ENCODE measurements at places on chromosomes 4 and X.

DNA sequence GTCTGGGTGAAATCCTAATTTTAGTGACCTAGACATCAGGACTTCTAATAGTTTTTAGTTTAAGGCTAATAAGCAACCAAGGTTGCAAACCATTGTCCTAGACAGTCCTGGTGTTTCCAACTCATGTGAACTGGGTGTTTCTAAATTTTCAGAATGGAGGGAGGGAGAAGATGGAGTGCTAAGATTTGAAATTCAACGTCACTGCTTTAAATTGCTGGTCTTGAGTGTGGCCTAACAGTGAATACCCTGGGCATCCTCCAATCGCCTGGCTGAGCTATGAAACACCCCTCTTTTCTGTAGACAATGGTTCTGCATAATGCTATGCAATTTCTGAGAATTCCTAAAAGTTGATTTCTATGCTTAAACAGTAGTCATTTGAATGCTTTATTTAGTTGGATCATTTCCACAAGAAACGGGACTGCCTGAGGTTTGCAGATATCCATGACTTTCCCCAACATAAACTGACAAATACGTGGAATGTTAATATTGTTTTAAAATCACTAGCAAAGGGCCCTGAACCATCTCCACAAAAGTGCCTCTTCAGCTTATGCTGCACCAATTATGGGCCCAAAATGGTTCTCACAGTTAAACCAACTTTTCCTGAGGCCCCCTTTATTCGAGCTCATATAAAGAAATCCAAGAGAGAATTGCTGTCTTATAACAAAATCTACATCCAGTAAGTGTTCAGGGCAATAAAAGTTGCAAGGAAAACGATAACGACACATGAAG lies 1.1 kb downstream of the FBXL5 start:
- no peak for DNase-seq

- no peak for DNase-seq
These were observed 733.4 kb upstream of the INTU start for GRCh38 chr4:126899331-126899801.

- DNase-seq = no peak
These were observed 5.1 kb downstream of the TENM3 start for GRCh38 chr4:182248295-182248694.

DNA sequence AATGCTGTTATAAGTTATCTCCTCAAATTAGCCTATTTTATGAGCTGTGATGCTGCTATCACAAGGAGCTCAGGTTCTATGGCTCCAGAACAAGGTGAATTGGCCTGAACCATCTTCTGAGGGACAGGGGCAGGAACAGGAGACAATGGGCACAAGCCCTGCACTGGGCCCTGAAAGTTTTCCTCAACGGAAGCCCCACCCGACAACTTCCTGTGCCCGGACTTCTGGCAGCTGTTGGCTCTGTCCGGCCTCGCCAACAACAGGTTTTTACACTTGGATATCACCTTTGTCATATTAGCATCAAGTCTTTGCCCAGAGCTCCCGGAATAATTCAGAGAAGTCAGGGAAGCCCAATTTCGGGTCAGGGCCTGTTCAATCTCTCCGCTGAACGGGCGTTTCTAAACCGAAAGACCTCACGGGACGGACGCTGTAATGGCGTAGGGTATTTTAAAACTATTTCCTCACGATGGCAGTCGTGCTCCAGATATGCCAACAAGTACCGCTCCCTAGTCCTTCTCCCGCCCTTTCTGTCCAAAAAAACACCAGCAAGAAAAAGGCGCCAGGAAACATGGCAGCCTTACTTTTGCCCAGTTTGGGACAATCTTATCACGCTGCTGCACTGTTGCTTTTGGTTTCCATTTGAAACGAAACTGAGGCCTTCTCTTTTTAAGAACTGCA lies 201.0 kb upstream of the STK26 start:
- no peak for DNase-seq

DNA sequence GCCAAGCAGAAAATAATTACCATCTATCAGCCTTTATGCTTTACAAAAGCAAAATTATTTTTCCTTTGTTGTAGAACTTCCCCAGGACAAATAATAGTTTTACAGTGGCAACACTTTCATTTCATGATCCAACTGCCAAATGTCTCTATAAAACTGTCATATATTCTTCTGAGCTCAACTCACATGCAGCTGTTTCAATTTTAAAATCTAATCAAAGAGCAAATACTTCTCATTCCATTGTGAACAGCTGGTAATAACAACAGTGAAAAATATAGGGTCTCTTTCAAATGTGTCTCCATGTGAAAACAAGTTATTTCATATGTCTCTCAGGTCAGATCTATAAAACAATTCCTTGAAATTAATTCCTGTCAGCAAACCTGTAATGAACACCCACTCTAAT lies 270.6 kb upstream of the SLC7A11 start:
- no peak for DNase-seq

DNA sequence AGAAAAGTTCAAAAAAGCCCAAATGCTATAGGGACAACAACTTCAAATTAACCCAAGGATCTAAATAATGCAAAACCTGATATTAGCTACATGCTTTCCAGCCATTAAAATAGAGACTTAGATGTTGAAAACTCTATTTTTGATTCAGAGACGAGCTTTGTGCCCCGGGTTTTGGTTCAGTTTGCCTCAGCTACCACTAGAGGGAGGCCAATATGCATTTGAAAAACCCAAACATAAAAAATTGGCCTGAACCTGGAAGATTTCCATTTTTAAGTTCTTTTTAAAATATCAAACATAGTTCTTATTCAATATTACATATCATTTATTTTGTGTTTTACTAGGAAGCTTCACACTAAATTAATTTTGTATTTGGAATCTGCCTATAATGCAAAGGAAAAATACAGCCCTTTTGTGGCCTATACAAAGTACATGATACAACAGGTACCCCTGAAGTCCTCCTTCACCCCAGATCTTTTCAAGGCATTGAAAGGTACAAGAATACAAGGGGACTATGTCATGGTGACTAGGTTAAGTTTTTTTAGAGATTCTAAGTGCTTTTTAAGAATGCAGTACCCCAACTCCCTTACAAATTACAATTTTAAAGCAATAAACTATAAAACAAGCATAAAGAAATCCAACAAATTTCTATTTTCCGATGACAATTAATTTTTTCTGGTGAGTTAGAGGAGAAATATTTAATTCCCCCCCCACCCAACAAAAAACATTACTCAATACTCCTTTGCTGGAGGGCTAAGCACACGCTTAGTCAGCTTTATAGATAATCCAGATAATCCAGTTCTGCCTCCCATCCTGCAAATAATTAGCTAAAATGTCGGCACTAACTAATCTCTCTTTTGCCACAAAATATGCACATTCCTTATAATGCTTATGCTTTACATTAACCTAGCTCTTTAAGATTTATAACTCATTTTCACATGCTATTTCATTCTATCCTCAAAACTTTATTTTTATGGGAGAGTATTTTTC lies 97.7 kb upstream of the PTPN13 start:
- DNase-seq = no peak

DNA sequence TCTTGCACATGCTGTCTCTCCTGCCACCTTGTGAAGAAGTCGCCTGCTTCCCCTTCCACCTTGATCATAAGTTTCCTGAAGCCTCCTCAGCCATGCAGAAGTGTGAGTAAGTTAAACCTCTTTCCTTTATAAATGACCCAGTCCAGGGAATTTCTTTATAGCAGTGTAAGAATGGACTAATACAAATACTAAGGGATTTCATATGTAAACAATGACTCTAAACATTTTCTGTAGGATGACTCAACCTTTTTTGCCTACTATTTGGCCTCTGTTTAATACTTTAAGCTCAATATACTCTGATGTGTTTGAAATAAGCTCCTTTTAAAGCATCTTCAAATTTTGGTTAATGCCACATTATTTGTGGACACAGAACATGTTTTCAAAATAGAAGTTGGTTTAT lies 813.5 kb upstream of the SLIT2 start:
- no peak for DNase-seq

DNA sequence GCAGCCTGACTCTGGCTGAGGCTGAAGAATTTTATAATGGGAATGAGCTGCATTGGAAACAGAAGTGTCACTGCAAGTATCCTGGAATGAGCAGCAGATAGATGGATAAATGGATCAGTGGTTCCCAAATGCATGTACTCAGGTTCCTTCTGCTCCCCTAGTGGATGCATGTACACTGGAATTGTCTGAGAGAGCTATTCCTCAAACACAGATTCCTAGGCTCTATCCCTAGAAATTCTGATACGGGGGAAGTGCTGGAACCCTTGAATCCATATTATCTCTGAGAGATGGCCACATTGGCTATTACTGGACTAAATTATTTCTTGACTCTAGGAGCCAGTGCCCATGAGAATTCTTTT lies 64.8 kb downstream of the TMEM131L start:
- DNase-seq = no peak

DNA sequence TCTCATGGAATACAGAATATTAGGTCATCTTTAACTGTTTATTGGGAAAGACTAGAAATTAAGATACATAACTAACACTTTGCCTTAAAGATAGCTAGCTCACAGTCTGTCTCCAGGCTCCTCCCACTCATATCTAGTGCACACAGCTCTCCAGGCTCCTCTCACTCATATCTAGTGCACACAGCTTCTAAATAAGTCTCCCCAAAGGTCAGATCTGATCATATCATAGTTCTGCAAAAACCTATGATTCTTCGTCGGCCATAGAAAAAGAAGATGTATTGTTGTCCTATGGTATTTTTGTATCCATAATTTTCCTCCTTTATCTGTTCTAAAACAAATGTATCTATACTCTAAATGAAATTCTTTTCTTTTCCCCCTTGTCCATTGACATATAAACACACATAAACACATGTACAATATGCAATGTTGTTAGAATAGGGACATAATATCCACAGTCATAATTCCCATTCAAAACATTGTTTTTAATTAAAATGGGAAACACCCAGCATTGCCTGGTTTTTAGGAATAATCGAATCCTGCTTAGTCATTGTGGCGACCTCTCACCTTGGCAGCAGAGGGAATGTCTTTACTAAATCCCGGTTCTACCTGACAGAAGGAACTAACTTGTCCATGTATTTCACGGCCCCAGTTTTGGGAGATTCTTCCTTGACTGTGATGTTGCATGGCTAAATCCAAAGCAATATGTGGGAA lies 1282.0 kb downstream of the PCDH7 start:
- no peak for DNase-seq

- no peak for DNase-seq
These were observed 263.8 kb upstream of the RPS6KA3 start for GRCh38 chrX:20530406-20530921.

DNA sequence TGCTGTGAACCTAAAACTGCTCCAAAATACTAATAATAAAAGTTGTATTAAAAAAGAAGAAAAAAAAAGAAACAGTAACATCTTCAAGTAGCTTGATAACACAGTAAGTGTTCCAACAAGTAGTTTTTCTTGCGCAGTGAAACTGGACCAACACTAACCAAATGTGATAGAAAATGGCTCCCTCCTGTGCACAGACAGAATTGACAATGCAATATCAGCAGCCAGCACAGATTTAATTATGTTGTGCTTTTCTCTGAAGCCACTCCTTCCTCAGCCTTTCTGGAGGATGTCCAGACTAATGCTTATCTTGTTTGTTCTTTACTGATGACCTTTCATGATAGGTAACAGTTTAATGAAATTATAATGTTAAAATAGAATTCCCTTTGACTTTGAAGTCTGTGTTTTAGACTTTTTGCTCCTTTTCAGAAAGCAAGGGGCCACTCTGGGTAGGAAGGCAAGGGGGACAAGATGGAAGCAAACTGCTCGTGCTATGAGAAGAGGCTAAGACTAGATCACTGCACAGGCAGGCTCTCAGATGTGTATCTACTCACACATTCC lies 147.1 kb upstream of the RPL34 start:
- no peak for DNase-seq

DNA sequence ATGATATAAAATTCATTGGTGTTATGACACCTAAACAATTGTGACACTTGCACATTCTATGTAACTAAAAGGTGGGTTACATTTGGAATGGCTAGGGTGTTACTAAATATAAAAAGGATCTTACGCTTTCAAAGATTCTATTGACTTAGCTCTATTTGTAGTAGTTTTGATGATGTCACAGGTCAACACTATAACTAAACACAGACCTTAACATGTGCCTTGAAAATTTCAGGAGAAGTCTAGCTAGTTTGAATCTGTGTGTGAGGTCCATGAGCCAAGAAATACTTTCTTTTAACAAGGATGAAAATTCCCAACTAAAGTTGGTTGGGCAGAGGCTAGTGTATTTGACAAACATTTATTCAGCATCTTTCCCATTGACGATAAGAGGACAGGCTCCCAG lies 298.0 kb downstream of the GPAT3 start:
- DNase-seq = no peak

GRCh38 chrX:9341291-9342201 lies 123.3 kb upstream of the TBL1X start:
- DNase-seq = no peak

GRCh38 chr4:122762520-122762919 lies 30.0 kb downstream of the BBS12 start:
- DNase-seq = no peak

DNA sequence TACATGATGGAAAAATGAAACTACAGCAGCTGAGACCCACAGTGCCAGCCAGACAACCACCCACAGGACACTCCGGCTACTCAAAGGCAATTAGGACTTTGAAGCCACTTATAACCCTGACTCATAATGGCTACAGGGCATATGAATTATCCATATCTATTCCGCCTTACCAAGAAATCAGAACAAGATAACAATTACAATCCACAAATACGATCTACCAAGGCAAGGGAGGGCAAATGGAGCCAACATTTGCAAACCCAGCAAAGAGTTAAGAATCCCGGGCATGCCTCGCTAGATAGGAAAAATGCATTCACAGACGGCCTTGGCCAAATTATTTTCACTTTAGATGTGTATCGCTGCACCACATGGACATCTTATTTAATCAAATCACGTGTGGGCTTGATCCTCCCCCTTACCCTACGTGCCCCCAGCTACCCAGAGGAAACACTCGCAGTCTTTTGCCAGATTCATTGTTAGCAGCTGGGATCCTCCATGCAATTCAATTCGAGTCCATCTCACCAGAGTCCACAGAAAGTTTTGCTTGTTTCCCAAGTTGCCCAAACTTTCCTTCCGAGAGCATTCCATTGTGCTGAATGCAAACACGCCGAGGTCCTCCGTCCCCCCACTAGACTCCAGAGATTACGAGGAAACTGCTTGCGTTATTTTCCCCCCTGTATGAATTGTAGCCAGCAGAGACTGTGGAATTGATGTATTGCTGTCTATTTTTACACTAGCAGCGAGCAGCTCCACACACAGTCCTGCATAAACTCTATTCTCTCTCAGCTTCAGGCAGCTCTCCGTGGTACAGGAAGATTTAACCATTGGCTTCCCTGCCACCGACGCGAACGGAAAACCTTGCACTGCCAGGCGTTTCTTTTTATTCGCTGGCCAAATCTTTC lies 1.2 kb downstream of the PPARGC1A start:
- DNase-seq = no peak

DNA sequence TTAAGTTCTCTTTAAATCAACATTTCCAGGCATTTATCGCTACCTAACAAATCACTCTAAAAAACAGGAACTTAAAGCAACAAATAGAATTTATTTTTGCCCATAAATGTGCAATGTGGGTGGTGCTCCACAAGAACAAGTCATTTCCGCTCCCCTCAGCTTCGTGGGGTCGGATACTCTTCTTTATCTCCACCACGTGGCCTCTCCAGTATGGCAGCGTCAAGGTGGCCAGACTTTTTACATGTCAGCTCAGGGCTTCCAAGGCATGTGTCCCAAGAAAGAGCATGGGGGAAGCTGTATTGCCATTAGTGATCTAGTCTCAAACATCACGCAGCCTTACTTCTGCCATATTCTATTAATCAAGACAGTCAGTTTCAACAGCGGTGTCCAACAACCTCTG lies 249.2 kb upstream of the NOCT start:
- DNase-seq = no peak

All from stimulated activated CD4-positive, alpha-beta T cell treated with anti-CD3 and anti-CD28 coated beads, Interleukin-15, amount 100 ng/mL, for 1 hour (primary cell).